ENCODE measurements at places on chromosomes 16 and 17.

DNA sequence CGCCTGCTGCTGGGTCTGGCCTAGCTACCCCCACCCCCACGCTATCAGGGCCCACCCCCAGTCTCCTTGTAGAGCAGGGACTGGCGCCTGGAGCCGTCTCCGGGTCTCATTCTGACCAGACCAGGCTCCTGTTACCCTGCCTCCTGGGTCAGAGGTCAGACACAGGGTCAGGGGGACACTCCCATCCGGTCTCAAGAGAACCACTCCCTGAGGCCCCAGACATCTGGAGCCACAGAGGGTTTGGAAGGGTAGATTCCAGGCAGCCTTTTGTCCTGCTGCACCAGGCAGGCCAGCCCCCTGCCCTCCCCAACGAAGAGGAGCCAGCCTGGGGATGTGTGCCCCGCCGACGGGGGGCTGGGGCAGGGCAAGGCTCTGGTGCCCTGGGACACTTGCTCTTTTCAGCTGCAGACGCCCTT, 944 bp upstream of the WFIKKN1 start:
- DNase-seq, result no peak

GRCh38 chr17:36851250-36851649, 86.0 kb upstream of the LHX1 start:
- DNase-seq, result no peak

GRCh38 chr16:51149251-51149661, 1.8 kb downstream of the SALL1 start:
- DNase-seq, result no peak

GRCh38 chr16:86597880-86598606, 19.7 kb downstream of the FOXL1 start:
- DNase-seq, result no peak

DNA sequence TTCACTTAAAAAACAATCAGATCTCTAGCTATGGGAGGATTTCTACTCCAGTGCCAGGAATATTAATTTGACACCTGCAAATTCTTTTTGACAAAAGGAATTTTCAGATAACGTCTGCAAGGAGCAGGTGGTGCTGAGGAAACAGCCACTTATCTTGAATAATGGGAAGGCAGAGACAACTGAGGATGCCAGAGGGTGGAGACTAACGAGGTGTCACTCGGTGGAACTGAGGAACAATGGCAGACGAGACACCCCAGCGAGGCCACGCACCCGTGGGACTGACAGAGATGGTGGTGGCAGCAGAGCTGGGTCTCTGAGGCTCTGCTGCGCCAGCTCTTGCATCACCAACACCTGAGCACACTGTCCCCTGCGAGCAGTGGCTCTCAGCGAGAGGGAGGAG, 42.2 kb downstream of the VAC14 start:
- DNase-seq, result no peak

DNA sequence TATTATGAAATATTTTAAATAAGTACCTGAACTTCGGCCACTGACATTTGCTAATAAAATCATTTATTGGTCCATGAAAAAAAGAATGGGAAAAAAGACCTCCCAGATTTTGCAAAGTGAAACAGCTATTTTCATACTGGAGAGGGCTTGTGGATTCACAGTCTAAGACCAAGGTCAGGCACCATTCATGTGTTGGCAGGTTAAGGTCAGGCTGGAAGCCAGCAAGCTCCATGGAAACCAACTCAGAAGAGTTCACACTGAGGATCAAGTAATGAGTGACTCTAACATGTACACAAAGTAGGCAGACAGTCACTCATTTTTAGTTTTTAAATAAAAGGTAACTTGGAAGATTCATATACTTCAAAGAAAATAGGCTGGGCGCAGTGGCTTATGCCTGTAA, 3.4 kb downstream of the DNAJA2 start:
- no peak for DNase-seq

- DNase-seq, result no peak
Observed at GRCh38 chr17:31496097-31496496, 104.6 kb downstream of the RAB11FIP4 start.

DNA sequence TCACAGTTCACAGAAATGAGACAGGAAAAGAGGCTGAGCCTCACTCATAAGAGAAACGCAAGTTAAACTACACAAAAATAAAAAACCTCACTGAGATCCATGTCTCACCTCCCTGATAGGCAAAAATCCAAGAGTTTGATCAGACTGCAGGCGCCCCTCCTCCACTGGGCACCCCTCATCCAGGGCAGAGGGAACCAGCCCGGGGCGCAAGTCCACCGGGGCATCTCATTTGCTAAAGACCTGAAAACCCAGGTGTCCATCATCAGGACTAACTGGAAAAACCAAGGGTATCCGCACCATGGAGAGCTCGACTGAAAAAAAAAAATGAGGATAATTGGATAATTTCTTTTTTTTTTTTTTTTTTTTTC, 2.6 kb downstream of the HBZ start:
- DNase-seq, result no peak

GRCh38 chr17:75758131-75758905, 6.7 kb downstream of the GALK1 start:
- DNase-seq, result no peak

DNA sequence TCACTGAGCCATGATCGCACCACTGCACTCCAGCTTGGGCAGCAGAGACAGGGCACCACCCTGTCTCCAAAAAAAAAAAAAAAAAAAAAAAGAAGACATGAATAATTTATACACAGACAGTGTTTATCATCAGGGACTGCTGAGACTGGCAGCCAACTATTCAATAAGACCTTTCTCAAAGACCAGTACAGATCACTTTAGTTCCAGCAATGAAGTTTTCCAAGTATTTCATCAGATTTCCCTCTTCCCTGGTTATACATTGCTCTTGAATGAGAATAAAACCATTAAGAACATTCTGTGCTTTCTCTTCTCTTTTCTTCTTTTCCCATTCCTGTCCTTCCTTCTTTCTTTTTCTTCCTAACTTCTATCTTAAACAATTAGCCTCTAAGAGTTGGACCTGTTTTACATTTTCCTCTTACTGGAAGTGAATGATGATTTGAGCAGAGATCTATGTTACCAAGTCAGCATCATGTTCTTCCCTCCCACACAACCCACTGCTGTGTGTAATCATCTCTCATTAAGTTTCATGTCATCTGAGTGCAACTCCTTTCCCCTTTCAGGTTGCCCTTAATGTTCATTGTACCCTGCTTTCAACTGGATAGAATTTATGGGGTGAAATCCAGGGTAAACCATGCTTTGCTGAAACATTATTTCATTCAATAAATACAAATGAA, 35.9 kb upstream of the SMIM36 start:
- no peak for DNase-seq

DNA sequence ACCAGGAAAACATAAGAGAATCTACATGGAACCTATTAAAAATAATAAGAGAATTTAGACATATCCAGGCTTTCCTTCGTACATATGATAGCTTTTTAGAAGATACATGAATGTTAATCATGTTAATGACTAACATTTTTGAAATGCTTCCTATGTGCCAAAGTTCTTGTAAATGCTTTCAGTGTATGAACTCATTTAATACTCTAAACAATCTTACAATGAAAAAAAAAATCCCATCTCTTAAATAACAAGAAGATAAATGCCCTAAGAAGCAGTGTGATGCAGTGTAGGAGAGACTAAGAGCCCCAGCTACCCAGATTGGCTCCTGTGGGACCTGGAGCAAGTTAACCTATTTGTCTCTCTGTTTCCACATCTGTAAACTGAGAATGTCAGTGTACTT, 220.4 kb upstream of the MYOCD start:
- no peak for DNase-seq

DNA sequence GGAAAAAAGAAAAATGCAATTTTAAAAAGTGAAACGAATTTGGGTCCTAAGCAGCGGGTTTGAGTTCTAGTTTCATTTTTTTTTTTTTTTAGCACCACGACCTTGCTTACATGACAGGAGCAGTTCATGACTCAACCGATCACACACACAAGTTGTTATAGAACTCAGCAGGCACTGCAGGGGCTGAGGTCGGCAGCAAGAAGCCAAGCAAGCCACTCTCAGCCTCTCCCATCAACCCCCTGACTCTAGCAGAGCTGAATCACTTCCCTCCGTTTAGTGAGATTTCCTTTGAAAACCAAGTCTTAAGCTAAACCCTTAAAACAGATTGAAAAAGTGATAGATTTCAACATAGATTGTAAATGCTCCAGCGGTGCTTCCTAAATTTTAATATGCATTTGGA, 520.8 kb downstream of the HAPSTR1 start:
- no peak for DNase-seq

DNA sequence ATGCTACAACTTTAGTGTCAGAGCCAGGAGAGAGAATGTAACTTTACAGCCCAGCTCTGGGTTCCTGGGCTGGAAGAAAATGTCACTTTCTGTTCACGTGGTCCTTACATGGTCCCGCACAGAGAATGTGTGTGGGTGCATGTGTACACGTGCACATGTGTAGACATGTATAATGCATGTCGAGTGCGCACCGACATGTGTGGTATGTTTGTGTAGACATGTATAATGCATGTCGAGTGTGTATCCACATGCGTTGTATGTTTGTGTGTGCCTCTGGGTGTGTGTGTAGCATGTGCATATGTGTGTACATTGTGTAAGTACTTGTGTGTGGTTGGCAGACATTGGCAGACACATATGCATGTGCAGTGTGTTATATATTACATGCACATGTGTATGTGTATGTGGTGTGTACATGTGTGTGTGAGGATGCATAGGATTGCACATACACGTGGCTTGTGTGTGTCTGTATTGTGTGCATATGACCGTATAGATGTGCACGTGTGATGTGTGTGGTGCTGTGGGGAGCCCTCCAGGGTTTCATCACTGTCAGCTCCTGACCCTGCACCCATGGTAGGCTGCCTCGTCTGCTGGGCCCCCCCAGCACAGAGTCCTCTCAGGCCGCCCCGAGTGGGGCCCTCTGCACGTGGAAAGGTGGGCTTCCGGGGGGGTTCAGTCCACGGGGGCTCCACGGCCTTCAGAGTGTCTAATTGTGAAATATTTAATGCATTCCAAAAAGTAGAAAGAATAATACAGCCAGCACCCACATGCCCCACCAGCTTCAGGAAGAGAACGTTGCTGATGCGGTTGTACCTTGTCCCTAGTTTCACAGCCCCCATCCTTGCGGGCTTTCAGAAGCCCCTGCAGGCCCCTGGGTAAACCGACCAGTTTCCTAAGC, 214.2 kb upstream of the GSE1 start:
- no peak for DNase-seq

DNA sequence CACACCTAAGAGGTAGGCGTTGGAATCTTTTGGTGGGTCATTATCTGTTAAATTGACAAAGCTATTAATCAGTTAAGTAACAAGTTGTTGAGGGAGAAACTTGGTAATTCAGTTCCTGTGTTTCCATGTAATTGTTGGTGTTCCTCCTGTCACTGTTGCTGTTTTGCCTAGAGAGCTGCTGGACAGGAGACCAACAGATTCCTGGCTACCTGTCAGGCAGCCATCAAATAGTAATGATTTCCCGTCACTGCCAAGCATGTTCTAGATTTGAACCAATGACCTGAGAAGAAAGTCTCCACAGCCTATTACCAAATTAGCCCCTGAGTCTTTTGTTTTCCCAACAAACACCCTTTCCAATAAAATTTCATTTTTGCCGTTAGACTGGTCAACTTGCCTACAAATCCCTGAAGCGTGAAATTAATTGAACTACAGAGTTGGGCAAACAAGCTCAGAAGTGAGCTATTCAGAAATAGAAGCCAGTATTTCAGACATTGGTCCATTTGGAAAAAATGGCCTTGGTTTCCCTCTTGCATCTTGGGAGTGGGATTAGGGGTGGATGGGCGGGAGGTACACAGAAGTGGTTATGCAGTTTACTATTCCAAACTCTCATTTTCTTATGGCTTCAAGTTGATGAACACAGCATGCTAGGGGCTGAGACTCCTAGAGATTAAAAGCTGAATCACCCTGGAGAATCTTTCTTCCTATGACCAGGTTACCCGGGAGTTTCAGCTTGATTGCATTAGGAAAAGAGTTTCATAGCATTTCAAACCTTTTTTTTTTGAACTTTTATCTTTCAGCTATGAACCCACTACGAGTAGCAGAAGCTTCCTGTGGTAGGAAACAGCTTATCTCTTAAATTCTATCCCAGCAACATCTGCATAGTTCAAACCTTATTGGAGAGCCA, 262.8 kb upstream of the MAF start:
- no peak for DNase-seq

- no peak for DNase-seq
Observed at GRCh38 chr16:85718682-85719081, 29.9 kb upstream of the GINS2 start.

DNA sequence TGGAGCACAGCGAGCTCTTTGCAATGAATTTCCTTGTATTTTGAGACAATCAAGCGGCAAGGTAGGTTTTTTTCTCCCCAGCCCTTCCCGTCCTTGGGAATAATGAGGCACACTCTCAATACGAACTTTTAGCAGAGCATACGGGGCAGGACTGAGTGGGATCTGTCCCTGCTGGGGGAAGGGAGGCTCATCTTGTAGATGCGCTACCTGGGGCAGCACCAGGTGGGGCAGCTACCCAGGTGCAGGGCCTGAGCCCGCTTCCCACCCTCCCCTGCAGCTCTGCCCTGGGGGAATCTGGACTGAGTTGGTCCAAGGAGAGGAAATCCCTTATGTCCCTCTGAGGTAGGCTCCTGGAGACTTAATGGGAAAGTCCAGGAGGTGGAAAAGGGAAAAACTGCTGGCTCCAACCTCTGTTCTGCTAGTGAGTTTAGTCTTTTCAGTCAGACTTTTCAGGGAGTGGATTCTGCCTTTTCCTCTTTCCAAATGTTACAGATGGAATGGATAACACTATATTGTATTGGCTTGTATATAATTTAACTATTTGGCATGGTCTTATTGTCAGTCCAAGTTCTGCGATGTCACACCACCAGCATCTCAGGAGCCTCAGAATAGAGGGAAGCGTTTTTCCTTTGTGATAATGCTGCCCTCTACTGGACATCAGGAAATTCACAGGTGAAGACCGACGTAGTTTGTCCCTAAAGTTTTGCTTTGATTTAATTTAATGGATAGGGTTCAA, 9.6 kb upstream of the CES1 start:
- peak; percentile 65 for DNase-seq

DNA sequence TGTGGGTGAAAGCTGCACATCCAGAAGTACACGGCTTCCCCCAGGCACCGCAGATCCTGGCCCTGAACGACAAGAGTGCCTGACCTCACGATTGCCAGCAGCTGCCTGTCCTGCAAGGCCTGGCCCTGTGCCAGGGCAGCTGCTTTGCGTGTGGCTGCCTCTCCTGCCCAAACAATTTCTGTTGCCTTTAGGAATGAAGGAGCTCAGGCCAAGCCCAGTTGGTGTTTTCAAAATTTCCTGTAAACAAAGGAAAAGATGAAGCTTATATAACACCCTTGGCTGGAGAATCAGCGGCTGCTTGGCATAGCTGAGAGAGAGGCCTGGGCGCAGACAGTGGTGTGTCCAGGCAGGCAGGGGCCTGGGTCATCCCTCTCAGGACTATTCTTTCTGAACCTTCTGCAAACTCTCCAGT, 11.7 kb upstream of the SLC47A2 start:
- no peak for DNase-seq

DNA sequence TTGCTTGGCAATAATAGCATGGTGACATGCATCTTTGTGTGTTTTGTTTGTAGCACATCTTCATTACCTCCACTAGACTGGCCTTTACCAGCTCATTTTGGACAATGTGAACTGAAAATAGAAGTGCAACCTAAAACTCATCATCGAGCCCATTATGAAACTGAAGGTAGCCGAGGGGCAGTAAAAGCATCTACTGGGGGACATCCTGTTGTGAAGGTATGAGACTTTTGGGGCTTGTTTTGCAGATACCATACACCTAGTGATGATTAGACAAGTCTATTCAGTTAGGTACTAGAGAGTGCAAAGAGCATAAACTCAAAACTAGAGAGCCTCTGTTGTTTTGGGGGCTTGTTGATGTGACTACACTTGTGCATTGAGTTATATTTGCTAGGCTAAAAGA, 41.2 kb downstream of the NFATC3 start:
- DNase-seq, result peak; percentile 44

GRCh38 chr16:30761427-30761927, 385 bp downstream of the CFAP119 start:
- peak; percentile 74 for DNase-seq
